H4 (cell line): ENCODE measurements at places on chromosomes 1 and 21.

- DNase-seq, result no peak
Measured at GRCh38 chr1:222416001-222416791, 131.7 kb downstream of the HHIPL2 start.

- DNase-seq, result no peak
Measured at GRCh38 chr1:22517956-22518355, 45.3 kb upstream of the EPHA8 start.

GRCh38 chr1:44108241-44108640, 10.4 kb upstream of the KLF17 start:
- DNase-seq, result no peak

- peak; percentile 99 for DNase-seq
Measured at GRCh38 chr1:23562137-23562876, 3.0 kb upstream of the ID3 start.
